ENCODE measurements at places on chromosomes 12 and 14.

DNA sequence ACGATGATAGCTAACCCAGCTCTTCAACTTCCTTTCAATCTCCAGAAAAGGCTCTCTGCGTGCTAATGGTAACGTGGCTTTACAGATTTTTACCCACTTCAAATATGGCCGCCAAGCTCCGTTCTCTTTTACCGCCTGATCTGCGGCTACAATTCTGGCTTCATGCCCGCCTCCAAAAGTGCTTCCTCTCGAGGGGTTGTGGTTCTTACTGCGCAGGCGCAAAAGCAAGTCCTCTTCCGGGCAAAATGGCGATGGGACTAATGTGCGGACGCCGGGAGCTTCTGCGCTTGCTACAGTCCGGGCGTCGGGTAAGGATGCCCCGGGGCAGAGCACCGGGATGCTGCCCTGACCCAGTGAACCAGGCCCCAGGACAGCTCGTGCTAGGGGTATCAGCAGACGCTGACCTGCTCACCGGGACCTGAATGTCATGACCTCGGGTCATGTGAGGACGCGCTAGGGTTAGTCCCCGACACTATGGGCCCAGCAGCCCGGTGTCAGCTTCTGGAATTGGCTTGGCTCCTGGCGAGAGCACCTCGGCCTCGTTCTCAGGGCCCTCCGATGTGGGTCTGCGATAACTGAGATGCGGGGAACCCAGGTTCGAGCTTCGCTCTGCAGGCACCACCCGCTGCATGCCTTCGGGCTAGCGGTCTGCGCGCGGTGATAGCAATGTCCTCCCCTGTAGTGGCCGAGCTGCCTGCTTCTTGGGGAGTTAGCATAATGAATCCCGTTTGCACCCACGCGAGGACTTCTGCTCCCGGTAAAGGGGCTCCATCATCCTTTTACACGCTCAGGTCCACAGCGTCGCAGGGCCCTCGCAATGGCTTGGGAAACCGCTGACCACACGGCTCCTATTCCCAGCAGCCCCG lies at the start of gene OXA1L:
TSS of gene OXA1L (plus strand) at position 232 of the 866 bp plus-strand sequence. CDS start at position 246, 14 bp downstream.
- DNase-seq = peak; percentile 91

DNA sequence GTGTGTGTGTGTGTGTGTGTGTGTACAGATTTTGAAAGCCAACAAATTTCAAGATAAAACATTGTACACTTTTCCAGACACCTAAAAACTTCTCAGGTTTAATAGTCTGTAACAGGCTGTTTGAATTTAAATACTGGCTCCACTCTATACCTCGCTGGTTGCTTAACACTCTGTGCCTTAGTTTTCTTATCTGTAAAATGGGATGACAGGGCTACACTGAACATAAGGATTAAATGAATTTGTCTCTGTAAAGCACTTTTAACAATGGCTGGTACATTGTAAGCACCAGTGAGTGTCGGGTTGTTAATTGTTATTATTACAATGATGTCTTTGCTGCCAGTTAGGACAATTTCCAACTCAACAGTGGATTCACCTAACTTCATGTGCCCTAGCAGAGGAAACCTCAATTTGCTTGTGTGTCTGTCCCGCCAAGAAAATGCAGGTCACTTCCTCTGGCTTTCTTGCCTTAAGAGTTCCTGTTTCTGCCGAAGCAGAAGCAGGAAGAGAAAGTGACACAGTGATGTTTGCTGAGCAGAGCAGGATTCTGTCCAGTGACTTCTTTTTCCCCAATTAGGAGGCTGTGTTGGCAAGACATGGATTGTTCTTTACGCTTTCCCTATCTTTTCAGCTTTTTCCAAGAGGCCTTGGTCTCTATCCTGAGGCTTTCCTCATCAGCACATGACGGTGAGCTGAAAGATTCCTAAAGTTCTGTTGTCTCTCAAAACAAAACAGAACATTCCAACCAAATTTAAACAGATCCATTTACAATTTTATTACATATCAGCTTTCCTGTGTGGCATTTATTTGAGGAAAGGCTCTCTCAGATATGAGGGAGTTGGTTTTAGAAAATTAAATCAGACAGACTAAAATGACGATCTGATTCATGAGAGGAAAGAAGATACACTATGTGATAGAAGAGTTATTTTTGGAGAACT lies 154.1 kb upstream of the ATP2B1 start:
- peak; percentile 3 for DNase-seq

DNA sequence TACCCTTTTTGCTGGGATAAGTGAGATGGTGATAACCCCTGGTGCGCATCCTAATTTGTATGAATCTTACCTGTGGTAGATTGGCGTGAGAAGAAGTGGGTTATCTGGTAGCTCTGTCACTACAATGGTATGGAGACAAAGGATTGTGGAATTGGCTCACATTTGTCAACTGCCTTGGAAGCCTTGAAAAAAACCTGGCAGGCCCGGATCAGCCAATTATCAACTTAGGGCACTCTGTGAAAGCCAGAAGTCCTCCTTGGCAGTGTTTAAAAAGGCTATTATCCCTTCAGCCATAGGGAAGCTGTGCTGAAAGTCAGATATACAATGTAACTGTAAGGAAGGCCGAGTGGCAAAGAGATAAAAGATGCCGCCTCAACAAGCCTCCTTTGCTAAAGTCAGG lies 56.5 kb downstream of the WASHC3 start:
- DNase-seq = no peak

DNA sequence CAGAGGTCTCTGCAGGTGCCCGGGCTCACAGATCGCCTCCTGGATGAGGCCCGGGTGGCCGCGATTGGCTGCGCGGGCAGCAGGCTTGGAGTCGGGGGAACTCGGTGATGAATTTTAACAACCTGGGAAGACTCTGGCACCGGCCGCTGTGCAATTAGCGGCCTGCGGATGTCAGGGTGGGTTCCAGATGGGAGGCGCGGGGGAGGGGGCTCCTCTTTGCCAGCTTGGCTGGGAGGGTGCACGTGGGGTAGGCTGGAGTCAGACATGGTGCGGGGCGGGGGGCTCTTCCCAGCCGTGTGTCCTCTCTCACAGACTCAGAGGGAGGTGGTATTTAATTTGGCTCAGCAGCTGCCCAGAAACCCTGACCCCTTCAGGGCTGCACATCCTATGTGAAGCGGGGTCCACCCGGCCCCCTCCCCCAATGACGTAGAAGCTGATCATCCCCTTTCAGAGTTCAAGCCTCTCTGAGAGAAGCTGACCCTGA lies 81.4 kb downstream of the KIF26A start:
- DNase-seq = no peak

DNA sequence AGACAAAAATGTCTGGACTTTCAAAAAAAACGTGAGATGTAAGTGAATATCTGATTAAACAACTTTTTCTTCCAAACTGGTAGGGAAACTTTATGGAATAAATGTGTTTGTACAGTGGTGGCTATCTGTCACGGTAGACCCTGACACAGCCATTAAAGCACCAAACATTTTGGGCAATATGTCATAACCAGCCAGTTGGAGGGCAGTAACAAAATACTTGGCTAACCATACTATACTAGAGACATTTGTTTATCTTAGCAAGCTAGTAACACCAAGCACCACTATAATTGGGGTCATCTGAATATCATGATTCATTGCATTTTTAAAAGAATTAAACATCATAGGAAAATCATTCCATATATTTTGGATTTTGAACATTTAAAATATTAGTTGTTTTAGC lies 6.0 kb upstream of the MYF6 start:
- DNase-seq = no peak

- no peak for DNase-seq
Observed at GRCh38 chr14:91155626-91156089, 41.8 kb downstream of the DGLUCY start.

- DNase-seq = no peak
Observed at GRCh38 chr12:77062846-77063461, 2.4 kb downstream of the E2F7 start.

DNA sequence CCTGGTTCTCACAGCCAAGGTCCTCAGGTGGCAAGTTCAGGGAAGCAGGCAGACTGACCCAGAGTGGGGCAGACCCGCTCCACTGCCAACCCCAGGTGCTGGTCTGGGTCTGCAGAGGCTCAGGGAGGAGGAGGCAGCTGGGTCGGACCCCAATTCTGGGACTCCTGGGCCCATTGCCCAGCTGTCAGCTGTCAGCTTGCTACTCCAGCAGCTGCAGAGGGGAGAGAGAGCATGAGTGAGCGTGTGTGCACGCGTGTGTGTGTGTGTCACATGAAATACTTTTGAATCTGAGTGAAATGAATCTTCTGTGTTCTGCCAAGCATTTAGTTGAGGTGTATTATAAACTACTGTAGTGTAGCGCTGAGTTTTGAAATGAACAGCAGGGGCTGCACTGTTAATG lies 30.8 kb downstream of the XRCC3 start:
- no peak for DNase-seq

DNA sequence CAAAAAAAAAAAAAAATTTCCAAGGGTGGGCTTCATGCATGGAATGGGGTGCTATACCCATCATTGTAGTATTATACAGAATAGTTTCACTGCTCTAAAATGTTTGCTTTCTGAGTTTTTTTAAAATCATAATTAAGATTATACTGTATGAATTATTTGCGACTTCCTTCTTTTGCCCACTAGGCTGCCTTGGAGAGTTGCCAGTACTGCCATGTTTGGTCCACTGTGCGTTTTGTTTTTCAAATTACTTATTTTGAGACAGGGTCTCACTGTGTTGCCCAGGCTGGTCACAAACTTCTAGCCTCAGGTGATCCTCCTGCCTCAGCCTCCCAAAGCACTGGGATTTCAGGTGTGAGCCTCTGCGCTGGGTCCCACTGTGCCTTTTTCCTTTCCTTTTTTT lies 19.9 kb downstream of the PLBD2 start:
- no peak for DNase-seq

GRCh38 chr14:93317210-93317874 lies 15.5 kb downstream of the BTBD7 start:
- DNase-seq = no peak

- no peak for DNase-seq
Observed at GRCh38 chr14:102984336-102985102, 62.1 kb downstream of the AMN start.

- no peak for DNase-seq
Observed at GRCh38 chr12:108690542-108691174, 40.7 kb downstream of the CORO1C start.

- DNase-seq = no peak
Observed at GRCh38 chr14:100896369-100897060, 7.0 kb downstream of the RTL1 start.

DNA sequence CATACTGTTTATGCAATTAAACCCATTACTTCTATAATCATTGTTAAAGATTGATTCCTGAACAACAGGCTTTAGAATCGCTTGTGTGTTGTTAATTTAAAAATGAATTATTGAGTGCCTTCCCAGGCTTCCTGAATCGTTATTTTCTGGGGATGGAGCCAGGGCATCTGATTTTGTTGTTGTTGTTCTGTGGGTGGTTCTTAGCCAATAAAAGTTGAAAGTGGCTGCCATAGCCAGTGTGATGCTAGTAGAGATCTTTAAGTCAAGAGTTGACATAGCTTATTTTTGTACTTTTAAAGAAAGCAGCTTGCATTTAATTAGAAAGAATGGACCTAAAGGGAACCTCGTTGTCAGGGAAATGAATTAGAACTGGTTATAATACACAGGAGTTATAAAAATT lies 6.4 kb downstream of the GOLGA5 start:
- no peak for DNase-seq

DNA sequence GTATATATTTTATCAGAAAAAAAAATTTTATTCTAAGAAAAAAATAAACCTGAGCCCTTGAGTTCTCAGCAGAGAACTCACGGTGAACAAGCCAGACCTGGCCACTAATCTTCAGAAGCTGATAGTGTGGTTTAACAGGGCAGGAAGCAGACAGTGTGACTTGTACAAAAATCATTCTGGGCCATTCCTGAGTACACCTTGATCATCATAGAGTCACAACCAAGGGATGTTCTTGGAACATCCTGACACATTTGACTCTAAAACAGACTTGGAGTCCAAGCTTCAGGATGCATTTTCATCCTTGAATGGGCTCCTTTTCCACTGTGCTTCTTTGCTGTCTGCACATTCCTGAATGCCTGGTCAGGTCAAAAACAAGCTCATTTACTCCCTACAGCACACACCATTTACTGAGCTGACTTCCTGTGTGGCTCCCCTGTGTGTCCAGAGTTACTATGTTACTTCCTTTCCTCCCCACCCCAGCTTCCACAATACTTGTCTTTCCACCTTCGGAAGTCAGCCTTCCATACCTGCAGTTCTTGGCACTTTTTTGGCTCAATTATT lies 112.0 kb downstream of the ANO6 start:
- DNase-seq = no peak

- no peak for DNase-seq
Observed at GRCh38 chr12:98295681-98296080, 219.7 kb upstream of the TMPO start.

GRCh38 chr12:40691913-40692764 lies at the start of gene CNTN1:
Gene CNTN1, plus strand, starts transcription at chr12:40692439.
- no peak for DNase-seq

DNA sequence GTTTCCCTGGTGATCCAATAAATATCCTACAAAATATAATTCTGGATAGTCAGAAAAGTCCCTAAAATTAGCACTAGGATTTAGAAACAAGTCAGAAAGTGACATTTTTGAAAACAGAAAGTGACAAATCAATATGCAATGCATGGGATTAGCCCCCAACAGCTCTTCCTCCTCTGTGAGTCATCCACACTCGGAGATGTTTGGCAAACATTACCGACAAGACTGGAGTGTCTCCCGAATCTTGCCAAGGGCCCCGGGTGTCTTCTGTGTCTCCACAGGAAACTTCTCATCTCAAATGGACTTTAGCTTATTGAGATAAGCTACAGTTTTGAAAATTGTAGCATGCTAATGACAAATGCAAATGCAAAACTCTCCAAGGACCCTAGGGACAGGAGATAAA lies 398.9 kb upstream of the CCDC196 start:
- DNase-seq = no peak

DNA sequence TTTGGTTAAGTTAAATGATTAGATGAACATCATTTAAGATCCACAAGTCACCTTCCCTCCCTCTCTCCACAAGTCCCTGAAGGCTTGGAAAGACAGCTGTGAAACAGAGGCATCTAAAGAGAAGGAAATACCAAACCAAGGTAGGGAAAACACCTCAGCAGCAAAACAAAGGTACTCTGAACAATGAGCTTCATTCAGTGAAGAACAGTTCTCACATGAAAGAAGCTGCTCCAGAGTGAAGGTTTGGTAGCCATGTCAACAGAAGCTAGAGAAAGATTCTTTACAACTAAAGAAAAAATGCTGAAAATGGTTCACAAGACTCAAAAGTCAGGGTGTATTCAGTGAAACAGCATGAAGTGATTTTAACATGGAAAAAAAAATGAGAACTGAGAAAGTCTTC lies 69.4 kb downstream of the FGD6 start:
- no peak for DNase-seq

DNA sequence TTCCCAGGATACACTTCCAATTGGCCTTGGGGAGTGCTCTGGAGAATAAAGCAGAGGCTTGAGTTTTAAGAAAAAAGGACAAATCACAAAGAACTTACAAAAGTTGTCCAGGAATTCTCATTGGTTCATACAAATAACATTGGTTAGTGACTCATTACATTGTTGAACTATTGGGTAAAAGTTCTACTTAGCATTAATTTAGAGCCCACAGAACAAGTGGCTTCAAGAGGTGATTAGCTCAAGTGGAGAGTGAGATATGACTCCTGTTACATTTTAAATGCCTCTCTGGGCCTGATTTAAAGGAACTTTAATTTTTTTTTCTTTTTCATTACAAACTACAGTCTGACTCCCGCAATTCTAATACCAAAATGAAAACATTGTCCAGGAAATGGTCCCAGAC lies 72.9 kb downstream of the ASCL4 start:
- no peak for DNase-seq
